ENCODE measurements at places on chromosomes 1 and 21.

- no peak for DNase-seq
Observed at GRCh38 chr1:78075621-78076020, 29.9 kb downstream of the GIPC2 start.

GRCh38 chr21:36381841-36382589 is 3.2 kb upstream of the CHAF1B start:
- no peak for DNase-seq

DNA sequence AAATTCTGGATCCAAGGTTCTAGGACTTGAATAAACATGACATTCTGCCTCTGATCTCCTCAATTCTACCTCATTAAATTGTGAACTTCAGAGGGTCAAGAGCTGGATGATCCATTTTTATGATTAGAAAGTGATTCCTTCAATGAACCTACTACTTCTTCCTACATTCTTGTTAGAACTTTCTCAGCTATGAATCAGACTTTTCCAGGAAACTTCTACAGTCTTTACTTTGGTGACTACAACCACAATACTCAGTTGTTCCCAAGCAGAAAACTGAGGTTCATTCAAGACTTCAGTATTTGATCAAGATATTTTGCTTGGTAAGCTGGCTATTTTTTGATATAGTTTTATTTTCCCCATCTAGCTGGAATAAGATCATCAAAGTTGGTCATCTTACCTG is 51.4 kb downstream of the CDC7 start:
- DNase-seq, result no peak

GRCh38 chr1:46480959-46481646 is 8.5 kb upstream of the DMBX1 start:
- no peak for DNase-seq

- DNase-seq, result no peak
Observed at GRCh38 chr1:98316286-98316905, 345.1 kb upstream of the SNX7 start.

DNA sequence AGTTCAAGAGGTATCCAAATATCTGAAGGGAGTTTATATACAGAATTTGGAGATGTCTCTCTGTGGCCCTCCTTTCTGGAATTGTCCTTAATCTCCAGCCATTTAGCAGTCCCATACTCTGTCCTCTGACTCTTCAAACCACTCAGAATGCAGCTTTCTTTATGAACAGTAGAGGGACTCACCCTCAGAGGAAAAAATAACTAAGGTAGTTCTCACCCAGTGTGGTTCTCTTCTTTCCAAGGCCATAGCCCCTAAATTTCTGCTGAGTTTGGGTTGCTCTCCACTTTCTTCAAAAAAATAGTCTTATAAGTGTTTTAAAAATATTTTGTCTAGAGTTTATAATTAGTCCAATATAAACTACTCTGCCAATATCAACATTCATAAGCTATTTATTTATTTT is 369.7 kb downstream of the MATN1 start:
- no peak for DNase-seq

DNA sequence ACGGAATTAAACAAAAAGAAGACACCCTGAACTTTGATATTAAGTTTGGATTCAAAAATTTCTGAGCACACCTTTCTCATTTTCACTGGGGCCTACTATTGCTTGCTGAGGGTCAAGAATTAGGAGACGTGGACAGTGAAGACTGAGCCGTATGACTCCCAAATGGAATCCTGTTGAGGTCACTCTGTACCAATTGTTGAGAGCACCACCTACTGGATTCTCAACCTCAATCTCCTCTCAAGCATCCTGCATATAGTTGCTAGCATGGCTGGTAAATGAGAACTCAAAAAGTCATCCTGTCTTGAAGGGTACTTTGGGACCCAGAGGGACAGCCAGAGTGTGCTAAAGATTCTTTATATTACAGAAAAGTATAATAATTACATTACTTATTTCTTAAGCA is 20.2 kb upstream of the MTR start:
- no peak for DNase-seq

- DNase-seq, result no peak
Observed at GRCh38 chr1:240833075-240833474, 221.1 kb upstream of the GREM2 start.

GRCh38 chr1:171666114-171666769 is 13.8 kb upstream of the MYOC start:
- DNase-seq, result no peak

GRCh38 chr1:67571406-67571805 is 113.6 kb upstream of the GADD45A start:
- DNase-seq, result no peak

DNA sequence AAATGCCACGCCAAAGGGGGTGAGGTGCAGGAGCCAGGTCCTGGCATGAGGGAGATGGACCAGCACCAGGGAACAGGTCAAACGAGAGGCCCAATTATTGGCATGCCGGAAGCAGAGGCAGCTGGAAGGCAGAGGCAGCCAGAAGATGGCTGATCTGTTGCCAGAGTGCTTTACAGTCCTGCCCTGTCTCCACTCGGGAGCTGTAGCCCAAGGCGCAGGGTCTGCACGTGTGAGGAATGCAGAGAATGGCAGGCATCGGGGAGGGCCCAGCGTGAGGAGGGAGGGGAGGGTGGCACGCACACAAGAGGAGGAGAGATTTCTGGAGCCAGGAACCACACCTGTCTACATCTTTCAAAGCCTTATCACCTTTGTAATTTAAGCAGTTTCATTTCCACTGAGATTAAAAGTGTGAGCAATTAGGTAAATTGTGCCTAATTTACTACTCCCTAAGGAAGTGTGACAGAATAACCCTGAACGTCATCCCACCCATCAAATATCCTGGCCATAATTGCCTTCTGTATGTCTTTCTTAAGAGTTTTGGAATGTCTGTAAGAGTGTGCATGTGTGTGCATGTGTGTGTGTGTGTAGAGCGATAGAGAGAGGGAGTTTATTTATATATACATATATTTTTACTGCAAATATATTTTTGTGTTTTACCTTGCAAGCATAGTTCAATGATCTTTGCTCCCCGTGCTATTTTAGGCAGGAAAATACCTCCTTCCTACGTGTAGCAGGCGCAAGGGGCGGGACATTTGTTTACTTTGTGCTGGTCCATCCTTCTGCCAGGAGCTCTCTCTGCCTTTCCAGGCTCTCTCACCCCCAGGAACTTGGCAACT is 125.5 kb upstream of the SERBP1 start:
- no peak for DNase-seq

- no peak for DNase-seq
Observed at GRCh38 chr1:101613546-101613945, 376.7 kb downstream of the S1PR1 start.

DNA sequence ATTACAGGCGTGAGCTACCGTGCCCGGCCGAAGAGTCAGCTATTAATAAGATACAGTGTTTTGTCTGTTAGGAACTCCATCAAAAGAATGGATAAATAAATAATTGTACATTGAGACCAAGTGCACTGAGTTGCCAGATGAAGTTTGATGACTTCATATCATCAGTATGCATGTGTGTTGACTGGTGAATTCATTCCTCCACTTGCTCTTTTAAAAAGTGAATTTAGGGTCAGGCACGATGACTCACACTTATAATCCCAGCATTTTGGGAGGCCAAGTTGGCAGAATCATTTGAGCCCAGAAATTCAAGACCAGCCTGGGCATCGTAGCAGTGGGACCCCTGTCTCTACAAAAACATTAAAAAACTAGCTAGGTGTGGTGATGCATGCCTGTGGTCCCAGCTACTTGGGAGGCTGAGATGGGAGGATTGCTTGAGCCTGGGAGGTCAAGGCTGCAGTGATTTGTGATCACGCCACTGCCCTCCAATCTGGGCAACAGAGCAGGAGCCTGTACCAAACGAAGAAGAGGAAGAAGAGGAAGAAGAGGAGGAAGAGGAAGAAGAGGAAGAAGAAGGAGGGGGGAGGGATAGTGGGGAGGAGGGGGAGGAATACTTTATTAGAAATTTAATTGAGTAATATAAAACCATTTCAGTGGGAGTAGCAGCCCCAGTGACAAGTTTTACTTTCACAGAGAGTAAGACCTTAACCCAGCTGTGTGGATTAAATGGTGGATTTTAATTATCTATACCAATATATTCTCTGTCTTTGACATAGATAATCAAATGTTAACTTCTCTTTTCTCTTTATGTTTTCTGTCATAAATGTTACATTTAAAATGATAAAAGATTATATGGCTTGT is 74.9 kb downstream of the CCDC18 start:
- no peak for DNase-seq

DNA sequence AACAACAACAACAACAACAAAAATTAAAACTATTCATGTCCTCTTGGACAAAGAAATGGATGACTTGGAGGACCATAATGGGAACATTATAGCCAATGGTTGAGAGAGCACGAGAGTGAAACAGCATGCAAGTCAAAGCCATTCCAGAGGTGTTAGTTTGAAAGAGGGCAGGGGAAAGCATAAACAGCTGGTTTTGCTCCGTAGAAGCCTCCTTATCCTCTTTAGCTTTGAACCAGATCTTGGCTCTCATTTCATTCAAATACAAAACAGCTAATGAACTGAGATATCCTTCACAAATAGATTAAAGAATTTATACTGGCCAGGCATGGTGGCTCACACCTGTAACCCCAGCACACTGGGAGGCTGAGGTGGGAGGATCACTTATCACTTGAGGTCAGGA is 8.7 kb upstream of the SMG7 start:
- no peak for DNase-seq

GRCh38 chr1:228515200-228515834 is 28.1 kb downstream of the RNF187 start:
- no peak for DNase-seq

GRCh38 chr1:89364954-89365550 is 1.2 kb downstream of the GBP6 start:
- DNase-seq, result no peak

- no peak for DNase-seq
Observed at GRCh38 chr1:176440176-176440575, 22.8 kb upstream of the PAPPA2 start.

GRCh38 chr1:229784834-229785233 is 158.8 kb downstream of the URB2 start:
- DNase-seq, result no peak

DNA sequence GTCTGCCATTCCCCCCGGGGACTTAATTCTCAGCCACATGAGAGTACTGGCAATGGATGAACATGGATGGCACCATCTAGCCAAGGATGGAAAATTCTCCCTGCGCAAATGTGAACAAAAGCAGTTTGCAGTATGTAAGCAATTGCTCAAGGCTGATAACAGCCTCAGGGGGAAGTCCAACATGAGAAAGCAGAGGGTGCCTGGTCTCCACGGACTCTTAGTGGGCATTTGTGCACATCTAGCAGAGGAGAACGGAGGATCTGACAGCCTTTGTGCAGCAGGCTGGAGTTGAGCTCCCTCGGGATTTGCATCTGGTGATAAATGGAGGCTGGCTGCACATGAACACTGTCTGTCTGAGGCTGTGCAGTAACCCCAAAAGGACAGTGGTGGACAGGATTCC is 13.9 kb upstream of the OLIG1 start:
- no peak for DNase-seq

DNA sequence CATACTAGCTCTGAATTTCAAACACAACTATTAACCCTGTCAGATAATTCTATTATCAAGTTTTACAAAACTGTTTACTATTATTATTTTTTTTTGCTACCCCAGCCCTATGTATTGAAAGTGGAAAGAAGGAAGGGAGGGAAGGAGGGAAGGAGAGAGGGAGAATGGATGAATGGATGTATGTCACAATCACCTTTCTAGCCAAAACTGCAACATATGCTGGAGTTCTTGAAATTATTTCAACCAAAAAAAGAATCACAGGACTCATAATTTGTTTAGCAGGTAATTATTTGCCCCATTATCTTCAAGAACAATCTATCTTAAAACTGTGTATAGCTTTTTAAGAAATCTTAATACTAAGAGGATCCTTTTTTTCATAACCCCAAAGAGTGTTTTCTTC is 5.4 kb downstream of the NRIP1 start:
- DNase-seq, result no peak

- DNase-seq, result no peak
Observed at GRCh38 chr1:89304572-89305230, 32.0 kb upstream of the GBP5 start.

GRCh38 chr21:42037943-42038342 is 27.8 kb upstream of the ZBTB21 start:
- DNase-seq, result no peak

DNA sequence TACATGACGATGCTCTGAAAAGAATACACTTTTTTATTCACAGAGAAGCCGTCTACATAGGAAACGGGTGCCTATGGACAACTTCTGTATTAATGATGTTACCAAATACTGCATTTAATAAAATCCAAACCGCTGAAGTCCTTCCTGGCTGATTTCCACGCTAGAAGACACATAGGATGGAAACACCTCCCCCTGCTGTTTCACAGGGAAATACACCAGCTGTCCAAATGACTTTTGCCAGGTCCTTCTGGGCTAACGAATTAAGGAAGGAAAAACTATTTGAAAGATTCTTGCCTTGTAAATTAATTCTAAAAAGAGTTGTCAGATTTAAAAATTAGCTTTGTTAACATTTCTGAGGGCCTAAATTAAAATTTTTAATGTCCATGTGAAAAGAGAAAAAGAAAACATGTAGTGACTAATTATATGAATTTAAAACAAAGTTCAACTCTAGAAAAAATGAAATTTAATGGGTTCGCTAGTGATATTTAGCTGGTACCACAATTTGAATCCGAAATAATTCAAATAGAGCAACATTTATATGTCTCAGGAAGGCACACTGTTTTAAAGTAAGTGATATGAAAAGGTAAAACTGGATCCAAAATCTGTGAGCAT is 146.0 kb downstream of the RERE start:
- DNase-seq, result no peak

DNA sequence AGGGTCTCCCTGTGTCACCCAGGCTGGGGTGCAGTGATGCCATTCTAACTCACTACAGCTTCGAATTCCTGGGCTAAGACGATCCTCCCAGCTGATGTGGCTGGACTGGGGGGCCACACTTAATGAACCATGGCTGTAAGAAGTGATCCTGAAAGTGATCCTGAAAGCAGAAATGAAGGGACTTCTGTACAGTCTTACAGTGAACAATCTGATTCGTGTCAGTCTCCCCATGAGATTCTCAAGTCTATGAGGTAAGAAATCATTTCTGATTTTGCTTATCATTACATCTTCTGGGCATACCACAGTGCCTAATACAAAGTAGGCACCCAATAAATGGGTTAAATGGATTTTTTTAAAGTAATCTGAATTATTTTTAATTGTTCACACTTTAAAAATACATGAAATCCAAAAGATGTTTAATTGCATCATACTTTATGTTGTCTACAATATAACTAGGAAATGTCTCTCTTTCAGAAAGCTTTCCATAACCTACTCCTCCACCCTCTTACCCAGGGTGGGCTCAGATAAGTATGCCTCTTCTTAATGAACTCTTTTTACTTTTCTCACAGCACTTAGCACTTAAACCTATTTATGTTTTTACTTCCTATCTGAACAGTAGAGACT is 21.5 kb downstream of the TUT4 start:
- no peak for DNase-seq

All from stimulated activated CD4-positive, alpha-beta T cell treated with anti-CD3 and anti-CD28 coated beads, Interleukin-2, amount 100 ng/mL, for 4 hours (primary cell).